ENCODE measurements at places on chromosomes 7 and 10. TPM values are rescaled to one million over a fixed set of nuclear protein-coding genes. Genes with fewer than 3 reads are reported as not detected.

GRCh38 chr7:70630440-70630817 lies 501.5 kb upstream of the GALNT17 start:
- no peak for DNase-seq

- peak; percentile 49 for DNase-seq
Measured at GRCh38 chr7:23687011-23687410, 7.0 kb downstream of the FAM221A start.

DNA sequence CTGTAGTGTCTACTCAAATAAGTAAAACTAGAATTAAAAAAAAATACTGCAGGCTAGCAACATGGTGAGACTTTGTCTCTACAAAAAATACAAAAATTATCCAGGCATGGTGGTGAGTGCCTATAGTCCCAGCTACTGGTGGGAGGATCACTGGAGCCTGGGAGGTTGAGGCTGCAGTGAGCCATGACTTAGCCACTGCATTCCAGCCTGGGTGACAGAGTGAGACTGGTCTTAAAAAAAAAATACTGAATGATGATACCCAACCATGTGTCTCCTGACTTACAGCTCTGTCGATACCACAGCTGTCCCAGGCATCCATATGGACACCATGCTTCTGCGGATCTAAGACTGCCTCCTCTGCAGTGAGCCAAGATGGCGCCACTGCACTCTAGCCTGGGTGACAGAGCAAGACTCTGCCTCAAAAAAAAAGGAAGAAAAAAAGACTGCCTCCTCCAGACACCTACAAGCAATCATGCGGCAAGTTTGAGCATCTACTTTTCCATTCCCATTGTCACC lies 7.9 kb upstream of the FRAT1 start:
- DNase-seq, result no peak

C7orf33 gene
- not detected for total RNA-seq
